ENCODE measurements at places on chromosomes 11 and 22.

GRCh38 chr11:14891143-14892035 is 642 bp downstream of the CYP2R1 start:
- peak; percentile 88 for DNase-seq

GRCh38 chr11:115084231-115084630 is 405.9 kb downstream of the NXPE2 start:
- no peak for DNase-seq

GRCh38 chr22:25645266-25645665 is 80.8 kb downstream of the GRK3 start:
- peak; percentile 58 for DNase-seq

DNA sequence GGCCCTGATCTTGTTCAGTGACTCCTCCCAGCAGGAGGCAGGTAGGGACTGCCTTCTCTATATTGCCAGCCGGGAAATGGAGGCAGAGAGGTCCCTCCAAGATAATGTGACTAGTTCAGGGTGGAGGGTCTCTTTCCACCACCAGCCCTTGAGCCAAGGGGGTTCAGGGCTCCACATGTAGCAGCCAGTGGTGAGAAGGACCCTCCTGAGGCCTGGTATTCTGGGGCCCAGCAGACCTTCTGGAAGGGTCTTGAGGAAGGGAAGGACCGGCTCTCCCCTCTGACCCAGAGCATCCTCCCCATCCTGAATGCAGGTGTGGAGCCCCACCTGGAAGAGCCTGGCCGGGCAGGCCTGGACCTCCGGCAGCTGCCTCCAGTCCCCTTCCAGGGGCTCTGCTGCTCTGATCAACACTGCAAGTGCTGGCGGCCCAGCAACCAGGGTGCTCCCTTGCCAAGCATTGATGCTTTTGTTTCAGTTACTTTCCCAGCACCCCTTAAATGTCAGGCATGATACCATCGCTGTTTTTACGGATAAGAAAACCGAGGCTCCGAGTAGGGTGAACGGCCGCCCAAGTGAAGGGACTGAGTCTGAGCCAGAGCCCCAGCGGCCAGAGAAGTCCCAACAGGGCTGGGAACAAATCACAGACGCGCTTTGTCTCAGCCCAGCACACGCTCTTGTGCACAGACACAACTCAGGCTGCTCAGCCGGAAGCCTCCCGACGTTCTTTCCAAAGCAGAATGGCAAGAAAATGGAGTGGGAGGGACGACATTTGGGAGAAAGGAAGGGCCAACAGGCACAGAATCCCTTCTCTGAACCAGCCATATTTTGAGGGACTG is 38.8 kb downstream of the DKK3 start:
- DNase-seq = no peak

GRCh38 chr11:69859275-69859934 is 40.2 kb upstream of the FGF3 start:
- no peak for DNase-seq

GRCh38 chr22:45774001-45774670 is 102.5 kb downstream of the ATXN10 start:
- DNase-seq = no peak

- peak; percentile 41 for DNase-seq
These were observed 11.6 kb downstream of the UVRAG start for GRCh38 chr11:75826461-75827230.

DNA sequence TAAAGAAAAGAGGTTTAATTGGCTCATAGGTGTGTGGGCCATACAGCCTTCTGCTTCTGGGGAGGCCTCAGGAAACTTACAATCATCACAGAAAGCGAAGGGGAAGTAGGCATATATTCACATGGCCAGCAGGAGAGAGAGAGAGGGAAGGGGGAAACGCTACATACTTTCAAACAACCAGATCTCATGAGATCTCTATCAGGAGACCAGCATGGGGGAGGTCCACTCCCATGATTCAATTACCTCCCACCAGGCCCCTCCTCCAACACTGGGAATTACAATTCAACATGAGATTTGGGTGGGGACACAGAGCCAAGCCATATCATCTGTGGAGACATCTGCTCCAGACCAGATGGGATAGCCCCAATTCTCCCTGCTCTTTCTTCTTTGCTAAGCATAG is 866.0 kb downstream of the BRD1 start:
- DNase-seq = no peak

GRCh38 chr11:128236506-128237498 is 350.6 kb downstream of the ETS1 start:
- no peak for DNase-seq

- no peak for DNase-seq
These were observed 26.8 kb downstream of the CD5 start for GRCh38 chr11:61128947-61129638.

GRCh38 chr11:104772806-104773241 is 125.4 kb downstream of the CASP12 start:
- peak; percentile 95 for DNase-seq

GRCh38 chr11:131644204-131644795 is 273.9 kb downstream of the NTM start:
- DNase-seq = no peak

DNA sequence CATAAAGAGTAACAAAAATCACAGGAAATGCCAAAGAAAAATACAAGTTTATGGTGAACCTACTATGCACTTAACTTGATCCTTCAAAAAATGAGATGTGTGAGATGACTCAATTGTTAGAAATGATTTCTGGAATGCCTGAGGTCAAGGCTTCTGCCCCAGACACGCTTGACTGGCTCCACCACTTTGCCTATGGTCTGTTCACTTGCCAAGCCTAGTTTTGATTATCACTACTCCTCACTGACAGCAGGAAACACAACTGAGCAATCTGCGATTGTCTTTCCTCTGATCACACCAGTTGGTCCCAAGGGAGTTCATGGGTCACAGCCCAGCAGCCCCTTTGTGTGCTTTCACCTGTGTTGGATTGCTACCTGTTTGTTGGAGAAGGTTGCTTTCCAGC is 20.6 kb upstream of the PRDM10 start:
- peak; percentile 41 for DNase-seq

GRCh38 chr11:62705413-62705812 is 1.8 kb downstream of the BSCL2 start:
- no peak for DNase-seq

DNA sequence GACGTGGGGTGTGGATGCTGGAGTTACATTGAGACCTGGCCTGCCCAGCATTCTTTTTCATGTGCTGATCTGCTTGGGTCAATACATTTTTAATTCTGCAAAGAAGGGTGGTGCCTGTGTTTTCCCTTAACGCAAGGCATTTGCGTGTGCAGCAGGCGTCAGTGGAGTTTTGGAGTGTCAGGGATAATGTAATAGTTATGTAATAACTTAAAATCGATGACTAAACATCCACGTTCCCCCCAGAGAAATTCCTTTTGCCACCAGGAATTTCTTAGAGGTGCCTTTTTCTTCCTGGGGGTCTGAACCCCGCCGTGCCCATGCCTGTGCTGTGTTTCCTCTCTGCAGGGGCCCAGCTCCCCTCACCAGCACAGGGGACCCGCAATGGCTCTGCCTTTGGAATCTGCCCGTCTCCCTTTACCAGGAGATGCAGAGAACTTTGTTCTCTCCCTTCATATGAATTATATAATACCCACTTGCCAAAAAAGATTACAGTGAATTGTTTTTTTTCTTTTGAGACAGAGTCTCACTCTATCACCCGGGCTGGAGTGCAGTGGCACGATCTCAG is 62.6 kb downstream of the TBC1D22A start:
- no peak for DNase-seq

- DNase-seq = no peak
These were observed 271.7 kb upstream of the ZC3H12C start for GRCh38 chr11:109821511-109821910.

- DNase-seq = no peak
These were observed 7.4 kb downstream of the PKNOX2 start for GRCh38 chr11:125171974-125172373.

GRCh38 chr11:134466156-134466555 is 54.1 kb upstream of the B3GAT1 start:
- DNase-seq = no peak

DNA sequence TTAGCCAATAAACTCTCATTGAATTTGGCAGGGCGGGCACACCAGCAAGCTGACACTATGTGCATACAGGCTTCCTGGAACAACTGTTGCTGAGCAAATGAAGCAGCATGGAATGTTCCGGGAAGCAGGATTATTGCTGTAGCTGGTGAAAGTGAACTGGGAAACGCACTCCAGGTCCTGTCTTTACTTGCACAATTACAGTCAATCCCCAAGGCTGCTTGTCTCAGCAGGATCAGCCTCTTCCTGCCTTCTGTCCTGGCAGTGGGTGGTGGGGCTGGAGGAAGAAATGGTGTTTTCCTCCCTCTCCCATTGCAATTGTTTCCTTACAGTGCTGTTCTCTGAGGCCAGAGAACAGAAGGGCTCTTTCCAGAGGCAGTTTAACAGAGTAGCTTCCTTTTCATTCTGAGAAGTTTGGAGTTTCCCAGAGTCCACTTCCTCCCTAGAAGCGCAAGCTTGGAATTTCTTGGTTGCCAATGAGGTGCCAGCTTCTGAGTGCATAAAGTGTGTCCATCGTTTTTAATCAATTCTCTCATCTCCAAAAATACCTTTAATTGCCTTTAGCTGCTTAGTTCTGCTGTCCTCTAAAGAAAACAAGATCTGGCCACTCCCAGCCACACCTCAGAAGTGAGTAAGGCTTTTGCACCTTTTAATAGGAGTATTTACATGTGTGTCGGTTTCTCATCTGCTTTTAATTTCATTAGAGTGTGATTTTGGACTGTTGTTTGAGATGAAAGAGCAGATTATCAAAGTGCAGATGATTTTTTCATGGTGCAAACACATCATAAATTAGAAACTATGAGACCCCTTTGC is 19.9 kb downstream of the CD44 start:
- peak; percentile 72 for DNase-seq

- no peak for DNase-seq
These were observed 11.0 kb downstream of the DDB2 start for GRCh38 chr11:47225552-47226400.

- DNase-seq = no peak
These were observed 7.6 kb upstream of the FJX1 start for GRCh38 chr11:35610631-35611030.

DNA sequence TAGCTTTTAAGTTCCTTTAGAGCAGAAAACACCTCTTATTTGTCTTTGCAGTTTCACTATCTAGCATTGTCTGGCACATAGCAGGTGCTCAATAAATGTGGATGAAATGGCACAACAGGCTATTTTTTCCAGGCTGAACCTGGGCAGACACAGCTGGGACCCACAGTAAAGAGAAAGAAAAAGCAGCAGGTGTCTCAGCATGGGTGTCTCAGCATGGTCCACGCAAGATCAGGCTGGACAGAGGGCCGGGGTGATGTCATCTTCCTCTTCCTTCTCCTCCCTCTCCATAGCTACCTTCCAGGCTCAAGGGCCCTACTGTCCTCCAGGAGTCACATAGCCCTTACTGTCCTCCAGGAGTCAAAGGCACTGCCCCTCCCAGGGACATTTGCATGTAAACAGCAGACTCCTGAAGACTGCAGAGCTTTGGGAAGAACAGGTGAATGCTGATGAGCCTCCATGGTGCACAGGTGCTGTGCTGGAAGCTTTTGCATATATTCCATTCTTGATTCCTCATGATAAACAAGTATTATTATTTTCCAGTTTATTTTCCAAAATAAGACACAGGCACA is 65.2 kb downstream of the DSCAML1 start:
- DNase-seq = no peak

DNA sequence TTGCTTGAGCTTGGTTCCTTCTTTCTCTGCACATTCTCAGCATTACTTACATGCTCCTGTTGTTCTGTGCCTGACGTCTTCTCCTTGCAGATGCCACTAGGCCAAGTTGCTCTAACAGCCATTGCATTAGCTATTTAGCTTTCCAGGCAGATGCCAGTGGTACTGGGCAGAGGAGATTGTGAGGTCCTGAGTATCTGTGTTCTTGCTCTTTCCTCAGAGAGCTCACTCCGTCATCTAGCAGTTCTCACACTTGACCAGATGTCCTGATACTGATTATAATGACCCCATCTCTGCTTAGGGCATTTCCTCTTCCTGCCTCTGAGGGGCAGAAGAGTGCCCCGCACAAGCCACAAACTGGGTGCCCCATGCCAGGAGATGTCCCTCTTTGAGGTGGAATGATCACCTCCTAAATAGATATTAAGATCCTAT is 30.7 kb downstream of the ARHGAP1 start:
- DNase-seq = no peak

DNA sequence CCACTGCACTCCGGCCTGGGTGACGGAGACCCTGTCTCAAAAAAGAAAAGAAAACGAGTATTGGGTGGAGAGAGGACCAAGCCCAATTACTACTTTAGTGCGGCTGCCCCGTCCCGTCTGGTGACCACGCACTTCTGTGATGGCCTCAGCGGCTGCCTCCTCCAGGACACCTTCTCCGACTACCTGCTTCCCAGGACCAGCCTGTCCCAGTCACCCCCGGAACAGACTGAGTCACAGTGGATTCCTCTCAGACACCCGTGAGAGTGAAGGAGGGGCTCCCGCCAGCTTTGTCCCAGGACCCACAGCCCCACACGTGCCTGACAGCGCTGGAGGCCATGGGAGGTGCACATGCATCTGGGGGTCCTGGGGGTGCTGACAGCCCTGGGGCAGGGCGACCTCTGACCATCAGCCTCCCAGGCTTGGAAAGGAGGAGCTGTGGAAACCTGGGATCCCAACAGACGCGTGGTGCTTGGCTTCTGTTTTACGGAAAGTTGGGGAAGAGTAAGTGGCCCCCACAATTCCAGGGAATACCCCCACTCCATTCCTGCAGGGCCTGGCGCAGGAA is 4.8 kb downstream of the DRD4 start:
- no peak for DNase-seq

DNA sequence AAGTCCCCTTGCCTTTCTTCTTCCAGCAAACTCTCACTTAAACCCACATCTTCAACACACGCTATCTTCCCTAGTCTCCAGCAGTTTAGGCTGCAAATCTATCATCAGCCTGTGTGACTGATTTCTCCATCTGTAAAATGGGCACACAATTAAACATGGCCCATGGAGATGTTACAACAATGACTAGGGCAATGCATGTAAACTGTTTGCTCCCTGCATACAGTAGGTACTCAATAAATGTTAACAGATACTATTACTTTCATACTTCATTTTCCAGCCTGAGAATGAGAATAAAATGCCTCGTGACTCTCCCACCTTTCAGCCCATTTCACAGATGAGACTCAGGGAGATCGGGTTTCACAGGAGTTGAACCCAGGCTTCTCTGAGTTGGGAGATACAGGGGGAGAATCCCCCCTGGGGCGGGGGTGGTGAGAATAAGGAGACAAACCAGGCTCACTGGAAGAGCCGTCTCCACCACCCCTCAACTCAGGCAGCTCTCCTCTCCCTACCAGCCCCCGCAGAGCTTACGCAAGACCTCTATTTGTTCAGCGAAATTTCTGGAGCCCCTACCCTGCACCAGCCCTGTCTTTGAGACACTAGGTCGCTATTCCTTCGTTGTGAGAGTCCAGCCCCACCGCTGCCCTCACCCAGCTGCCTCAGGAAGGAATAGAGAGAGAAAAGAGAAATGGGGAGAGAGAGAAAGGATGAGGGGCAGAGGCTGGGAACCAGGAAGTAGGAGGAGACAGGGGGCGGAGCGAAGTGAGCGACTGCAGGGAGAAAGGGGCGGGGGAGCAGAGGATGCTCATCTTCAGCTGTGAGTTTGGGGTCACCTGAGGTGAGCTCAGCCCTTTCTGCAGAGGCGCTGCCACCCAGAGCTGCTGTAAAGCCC is 42.1 kb upstream of the KLHL35 start:
- peak; percentile 52 for DNase-seq
